ENCODE measurements at places on chromosomes 3 and 15.
A peak's percentile ranks its signal among the peaks of the same experiment; 100 is the strongest.

DNA sequence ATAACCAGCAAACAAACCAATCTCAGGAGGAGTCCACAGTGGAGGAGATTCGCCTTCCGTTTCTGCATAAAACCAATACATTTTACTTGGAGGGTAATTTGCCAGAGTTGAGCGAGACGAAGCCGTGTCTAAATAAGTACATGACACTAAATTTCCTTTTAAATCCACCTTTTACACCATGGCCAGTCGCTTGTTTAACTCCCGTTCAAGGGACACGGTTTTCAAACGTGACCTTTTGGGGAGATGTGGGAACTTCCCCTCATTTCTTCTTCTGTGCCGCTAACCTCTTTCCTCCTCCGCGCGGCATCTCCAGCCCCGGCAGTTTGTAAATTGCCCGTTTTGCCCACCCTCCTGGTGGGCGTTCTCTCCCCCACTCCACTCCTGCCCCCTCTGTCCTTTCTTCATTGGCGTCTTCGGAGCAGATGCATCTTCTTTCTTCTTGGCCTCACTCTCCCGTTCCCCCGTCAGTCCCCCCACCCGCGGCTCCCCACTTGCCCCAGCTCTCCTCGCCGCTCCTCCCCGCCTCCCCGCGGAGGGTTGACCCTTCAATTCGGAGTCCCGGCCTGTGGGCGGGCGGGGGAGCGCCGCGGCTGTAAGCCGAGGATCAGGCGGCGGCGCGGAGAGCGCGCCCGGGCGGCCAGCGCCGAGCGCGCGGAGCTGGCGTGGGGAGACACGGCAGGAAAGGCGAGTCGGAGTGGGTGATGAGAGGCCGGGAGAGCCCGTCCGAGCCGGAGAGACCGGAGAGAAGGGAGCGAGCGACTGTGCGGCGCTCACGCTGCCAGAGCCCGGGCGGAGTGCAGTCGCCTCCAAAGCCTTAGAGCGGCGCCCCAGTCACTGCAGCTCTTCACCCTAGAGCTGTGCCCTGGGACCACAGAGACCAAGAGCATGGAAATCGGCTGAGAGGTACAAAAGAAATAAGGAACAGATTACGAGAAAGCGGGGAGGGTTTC lies at the start of gene NLGN1:
NLGN1 (plus strand) TSS at position 584 of the 950 bp plus-strand sequence.
- DNase-seq, result peak; percentile 84

- no peak for DNase-seq
These were observed 11.9 kb downstream of the STT3B start for GRCh38 chr3:31544634-31545033.

GRCh38 chr3:187789872-187790271 lies 44.6 kb upstream of the BCL6 start:
- DNase-seq, result no peak

- no peak for DNase-seq
These were observed 3.2 kb downstream of the HTR3E start for GRCh38 chr3:184099806-184100686.

DNA sequence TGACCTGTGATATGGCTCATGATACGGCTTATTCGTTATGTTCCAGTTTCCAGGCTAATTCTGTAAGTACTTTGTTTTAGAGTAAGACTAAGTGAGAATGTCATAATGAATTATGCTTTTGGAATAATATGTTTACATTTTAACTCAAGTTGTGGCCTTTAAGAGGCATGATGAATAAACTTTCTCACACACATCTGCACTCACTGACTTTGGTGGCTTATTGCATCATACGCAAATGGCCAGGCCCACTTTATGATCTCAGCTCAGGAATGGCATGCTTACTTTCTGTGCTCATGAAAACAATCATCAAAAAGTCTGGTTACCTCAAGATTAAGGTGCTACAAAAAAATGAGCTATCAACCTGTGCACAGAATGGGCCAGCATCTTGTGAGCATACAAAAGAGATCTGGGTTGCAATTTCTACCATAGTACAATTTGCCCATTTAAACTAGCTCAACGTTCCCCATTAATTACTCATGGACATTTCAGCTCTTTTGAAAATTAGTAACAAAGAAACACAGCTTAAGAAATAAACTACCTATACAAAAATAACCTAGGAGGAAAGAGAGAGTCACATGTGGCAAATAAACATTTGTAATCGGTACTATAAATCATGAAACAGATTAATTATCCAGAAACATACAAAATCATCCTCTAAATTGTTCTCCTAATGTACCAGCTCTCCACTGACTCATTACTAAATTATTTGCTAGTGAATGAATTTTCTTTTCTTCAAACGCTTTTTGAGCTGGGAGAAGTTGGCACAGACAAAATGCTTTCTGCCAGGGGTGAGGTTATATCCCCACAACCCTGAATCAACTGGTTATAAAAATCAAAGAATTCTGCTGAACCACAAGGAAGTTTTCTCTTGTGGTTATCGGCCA lies 439.0 kb upstream of the ADAMTS9 start:
- no peak for DNase-seq

DNA sequence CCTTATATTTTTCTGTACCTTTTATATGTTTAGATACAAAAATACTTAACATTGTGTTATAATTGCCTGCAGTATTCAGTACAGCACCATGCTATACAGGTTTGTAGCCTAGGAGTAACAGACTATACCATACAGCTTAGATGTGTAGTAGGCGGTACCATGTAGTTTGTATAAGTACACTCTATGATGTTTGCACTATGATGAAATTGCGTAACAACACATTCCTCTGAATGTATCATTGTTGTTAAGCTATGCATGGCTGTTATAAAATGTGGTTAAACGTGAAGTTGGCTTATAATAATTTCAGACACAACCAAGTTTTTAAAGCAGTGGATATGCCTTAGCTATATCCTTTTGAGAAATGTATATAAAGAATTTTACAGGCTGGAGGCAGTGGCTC lies 328.3 kb downstream of the PLCL2 start:
- no peak for DNase-seq

DNA sequence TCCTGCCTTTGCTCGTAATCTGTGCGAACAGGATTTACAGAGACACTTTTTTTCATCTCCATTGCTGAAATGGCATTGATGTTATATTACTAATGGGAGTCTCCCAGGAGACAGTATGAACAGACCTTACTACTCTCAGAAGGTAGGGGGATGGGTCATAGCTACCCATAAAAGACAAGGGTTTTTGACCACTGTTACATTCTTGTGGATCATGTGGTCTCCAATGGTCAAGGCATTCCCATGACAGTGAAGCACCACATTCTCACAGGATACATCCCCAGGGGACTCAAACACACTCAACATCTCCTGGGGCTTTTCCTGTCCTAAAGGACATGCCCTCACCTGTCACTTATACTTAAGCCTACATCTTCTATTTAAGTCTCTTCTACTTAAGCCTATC lies 40.8 kb downstream of the MKRN3 start:
- DNase-seq, result no peak

- no peak for DNase-seq
These were observed 187.4 kb upstream of the LINGO1 start for GRCh38 chr15:77819851-77820728.

- DNase-seq, result no peak
These were observed 6.4 kb downstream of the SETMAR start for GRCh38 chr3:4309491-4310128.

DNA sequence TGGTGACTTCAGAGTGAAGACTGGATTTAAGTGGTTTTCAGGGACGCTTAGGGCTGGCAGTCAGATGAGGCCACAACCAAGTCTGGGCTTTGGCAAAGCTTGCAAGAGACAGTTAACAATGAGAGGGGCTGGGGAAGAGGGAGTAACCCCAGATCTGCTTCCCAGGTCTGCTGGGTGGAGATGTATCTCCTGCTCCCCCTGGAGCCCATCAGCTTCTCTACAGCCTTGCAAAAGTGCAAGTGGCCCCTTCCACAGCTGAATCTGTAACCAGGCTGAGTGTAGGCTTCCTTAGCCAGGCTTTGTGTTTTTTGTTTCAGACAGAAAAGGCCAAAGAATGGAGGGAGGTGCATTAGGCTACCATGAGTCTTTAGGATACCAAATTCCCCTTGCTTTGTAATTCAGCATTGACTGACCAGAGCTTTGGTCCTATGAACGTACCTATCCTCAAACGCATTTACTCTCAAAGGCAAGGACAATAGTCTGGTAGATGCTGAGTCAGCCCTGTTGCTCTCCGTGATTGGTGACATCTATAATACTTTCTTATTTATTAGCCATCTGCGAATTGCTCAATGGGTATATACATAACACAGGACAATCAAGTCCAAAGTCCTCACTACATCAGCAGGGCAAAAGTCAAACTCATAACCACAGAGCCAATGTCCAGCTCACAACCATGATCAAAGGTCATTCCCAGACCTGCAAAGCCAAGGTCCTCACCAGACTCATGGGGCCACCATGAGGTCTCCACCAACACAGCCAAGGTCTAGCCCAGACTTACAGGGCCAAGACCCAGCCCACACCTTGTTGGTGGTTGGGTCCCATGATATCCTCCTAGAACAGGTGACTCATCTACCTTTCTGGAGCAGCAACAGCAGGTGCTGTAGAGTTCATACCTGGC lies 17.1 kb downstream of the CCDC13 start:
- no peak for DNase-seq

- DNase-seq, result no peak
These were observed 16.0 kb downstream of the UBE2E2 start for GRCh38 chr3:23219117-23219516.

DNA sequence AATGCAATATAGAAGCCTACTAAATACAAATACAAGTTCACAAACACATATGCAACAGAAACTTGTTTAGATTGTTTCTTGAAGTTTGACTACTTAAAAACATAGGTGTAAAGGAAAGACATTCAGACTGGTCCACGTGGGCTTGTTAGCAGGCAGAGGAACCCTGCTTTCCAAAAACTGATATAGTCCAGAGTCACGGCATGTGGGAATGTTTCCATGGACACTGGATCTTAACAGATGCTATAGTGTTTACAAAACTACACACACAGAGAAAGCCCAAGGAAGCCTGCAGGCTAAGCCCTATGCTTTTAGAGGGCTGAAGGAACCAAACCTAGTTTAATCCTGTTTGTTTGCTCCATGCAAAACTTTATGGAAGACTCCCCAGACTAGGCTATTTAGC lies 45.2 kb upstream of the LRRC58 start:
- DNase-seq, result no peak
